ENCODE measurements at places on chromosomes 5 and 9.

- no peak for DNase-seq
Observed at GRCh38 chr9:113221800-113222481, 597 bp downstream of the SLC31A1 start.

DNA sequence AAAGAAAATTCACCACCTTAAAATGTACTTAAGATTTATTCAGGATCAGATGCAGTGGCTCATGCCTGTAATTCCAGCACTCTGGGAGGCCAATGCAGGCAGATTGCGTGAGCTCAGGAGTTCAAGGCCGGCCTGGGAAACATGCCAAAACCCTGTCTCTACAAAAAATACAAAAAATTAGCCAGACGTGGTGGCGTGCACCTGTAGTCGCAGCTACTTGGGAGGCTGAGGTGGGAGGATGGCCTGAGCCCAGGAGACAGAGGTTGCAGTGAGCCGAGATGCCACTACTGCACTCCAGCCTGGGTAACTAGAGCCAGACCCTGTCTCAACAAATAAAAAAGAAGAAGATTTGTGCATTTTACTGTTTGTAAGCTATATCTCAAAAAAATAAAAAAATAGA lies 34.7 kb upstream of the GFPT2 start:
- no peak for DNase-seq

DNA sequence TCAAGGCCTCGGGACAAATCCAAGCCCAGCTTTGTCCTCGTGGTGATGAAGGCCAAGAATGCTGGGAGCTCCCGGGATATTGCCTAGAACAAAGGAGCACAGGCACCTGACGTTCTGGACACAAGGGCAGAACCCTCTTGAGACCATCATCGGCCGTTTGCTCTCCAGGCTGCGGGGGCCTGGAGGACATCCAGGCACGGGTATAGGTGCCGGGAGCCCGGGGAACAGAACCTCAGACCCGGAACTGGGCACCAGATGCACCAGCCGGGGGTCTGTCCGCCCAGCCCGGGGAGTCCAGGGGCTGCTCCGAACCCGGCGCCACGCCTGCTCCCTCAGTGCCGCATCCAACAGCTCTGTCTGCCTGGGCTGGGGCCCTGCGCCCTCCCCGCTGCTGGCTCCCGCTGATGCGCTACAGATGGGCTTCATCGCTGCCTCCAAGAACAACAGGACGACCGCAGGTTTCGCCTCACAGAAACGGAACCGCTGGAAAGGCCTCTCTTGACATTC lies 88.0 kb downstream of the ADAMTS2 start:
- no peak for DNase-seq

DNA sequence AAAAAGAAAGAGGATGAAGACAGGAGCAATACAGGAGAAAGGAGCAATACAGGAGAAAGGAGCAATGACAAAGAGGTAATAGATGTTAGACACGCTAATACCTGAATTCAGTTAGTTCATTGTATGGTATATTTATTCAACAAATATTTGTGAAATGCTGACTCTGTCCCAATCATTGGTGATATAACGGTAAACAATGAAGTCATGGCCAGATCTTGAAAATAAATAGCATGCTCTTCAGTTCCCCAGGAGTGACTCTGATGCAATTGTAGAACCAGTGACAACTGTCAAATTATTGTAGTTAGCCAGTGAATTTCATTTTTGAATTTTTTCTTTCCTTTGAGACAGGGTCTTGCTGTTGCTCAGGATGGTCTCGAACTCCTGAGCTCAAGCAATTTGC lies 48.0 kb upstream of the SPINK14 start:
- no peak for DNase-seq

DNA sequence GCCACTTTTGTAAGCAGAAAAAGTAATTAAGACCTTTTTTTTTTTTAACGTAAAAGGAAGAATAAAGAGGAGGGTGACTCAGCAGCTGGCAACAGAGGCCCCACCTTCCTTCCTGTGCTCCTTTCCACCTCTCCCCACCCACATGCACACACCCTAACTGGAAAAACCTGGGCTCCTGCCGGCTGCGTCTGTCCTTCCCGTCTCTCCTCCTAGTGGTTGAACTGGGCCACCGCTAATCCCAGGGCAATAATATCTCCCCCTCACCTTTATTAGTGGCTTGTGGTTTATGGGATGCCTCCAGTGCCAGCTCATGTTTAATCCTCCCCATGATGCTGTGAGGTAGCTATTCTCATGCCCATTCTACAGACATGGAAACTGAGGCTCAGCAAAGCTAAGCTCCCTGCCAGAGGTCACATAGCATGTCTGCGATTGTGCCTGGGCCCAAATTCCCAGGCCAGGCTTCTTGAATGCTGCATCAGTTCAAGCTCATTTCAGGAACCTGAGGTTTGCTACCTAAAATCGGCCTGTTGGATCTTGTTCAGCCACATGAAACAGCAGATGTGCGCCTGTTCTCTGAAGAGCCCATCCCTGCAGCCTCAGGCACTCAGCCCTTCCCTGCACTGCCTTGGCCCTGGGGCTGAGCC lies 60.9 kb upstream of the IL17B start:
- peak; percentile 9 for DNase-seq

- DNase-seq = no peak
Observed at GRCh38 chr9:133470427-133470924, 8.4 kb downstream of the SLC2A6 start.

- no peak for DNase-seq
Observed at GRCh38 chr9:136672431-136673087, 9.8 kb downstream of the EGFL7 start.

DNA sequence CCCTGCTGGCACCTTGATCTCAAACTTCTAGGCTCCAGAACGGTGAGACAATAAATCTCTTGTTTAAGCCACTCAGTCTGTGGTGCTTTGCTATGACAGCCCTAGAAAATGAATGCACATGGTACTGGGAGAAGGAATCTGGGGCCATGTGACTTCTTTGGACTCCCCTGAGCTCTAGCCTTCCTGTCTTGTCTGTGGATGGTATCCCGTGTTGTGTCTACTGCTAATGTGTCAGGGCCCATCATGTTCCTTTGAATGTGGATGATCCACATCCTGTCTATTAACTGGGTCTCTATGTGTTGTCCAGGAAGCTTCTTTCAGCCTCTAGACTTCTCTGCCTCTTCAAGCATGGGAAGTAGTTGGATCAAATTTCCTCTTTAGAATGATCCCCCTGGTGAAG lies 25.1 kb downstream of the IL7R start:
- no peak for DNase-seq

GRCh38 chr5:92455011-92455410 lies 1071.9 kb upstream of the ARRDC3 start:
- no peak for DNase-seq

DNA sequence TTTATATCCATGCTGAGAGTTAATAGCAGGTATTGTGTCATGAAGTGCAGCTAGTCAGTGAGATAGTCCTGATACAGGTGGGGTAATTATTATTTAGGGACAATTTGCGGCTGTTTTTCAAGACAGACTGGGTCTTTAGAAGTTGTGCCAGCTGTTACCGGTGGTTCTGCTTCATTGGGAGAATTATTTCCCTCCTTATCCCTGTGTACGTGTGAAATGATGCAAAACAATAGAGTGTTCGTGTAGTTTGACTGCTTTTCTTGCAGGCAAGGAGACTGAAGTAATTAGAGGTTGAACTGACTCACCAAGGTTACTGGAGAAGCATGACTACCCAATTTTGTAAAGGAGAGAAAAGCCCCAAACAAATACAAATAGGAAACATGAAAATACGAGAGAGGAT lies 101.7 kb downstream of the ARRDC3 start:
- no peak for DNase-seq

DNA sequence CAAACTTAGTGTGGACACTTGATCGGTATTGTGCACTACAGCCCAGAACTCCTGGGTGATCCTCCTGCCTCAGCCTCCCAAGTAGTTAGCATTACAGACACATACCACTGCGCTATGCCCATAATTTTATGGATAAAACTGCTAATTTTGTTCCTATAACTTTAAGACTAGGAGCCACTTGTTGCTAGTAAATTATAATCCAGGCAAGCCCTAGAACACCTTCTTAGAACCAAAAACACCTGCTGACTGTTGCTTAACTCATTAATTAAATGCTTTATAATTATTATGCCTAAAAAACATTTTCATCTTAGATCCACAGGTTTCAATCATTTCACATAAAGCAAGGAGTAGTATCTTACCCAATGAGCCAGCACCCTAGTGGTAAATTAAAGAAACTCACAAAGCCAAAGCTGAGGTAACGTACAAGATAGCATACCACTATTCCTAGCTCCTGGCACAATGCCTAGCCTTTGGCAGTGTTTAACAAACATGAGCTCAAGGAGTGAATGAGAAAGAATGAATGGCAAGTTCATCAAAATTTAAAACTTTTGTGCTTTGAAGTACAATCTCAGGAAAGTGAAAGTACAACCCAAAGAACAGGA lies 5.4 kb downstream of the MRPS27 start:
- DNase-seq = no peak

DNA sequence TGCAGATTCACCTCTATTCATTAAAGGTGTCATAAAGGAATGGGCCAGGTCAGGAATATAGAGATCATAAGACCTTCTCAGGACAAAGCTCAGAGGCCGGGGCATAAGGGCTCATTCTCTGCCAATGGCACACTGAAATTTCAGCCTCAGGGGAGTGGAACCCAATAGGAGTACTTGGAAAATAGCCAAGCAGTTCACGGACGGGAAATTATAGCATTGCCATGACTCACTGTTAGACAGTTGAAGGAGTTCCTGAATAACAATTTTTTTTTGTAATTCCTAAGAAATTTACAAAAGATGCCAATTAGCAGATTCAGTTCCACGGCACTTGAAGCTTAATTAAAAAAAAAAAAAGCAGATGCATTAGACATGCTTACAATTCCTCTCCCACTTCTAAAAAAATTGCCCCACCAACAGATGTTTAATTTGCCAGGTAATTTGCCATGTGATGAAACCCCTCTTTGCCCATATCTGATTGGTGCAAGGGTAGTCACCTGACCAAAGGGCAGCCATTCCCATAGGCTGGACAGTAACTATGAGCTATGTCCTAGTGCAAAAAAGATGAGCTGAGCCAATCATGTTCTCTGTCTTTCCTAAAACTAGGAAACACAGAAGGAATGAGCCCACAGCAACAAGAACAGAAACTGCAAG lies 58.6 kb downstream of the PTCD2 start:
- no peak for DNase-seq

DNA sequence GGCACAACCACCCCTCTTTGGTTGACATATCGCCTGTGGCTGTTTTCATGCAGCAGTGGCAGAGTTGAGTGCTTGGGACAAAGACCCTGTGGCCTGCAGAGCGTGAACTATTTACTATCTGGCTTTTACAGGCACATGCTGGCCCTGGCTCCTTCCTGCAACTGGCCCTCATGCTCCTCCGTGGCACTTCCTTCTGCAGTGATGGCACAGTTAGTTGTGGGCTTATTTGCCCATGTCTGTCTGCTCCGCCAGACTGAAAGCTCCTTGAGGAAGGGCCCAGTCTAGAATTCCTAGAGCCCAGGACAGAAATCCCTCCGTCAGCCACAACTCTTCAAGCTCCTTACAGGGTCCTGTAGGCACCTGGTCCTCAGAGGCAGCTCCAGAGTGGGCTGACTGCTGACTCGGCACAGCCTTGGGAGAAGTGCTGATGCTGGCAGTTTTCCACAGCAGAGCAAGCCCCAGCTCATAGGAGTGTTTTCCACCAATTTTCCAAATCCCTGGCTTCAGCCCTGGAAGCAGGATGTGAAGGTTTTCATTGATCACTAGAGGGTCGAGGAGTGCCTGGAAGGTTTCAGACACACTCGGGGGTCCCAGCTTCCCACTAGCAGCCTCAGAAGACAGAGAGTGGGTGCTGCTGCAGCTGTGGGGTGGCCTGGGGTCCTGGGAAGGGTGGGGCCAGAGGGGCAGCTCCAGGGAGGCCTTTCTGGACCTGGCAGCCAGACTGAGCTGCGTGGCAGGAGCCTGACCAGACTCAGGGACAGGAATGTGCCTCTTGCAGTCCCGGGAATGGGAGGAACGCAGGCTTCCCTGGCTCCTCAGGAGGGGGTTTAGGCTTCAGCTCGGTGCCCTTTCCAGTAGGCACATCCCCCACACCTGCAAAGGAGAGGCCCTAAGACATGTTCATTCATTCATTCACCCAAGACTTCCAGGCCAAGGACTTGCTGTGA lies 56.5 kb upstream of the ANGPTL2 start:
- DNase-seq = no peak
